ENCODE measurements at places on chromosomes 4 and X.

DNA sequence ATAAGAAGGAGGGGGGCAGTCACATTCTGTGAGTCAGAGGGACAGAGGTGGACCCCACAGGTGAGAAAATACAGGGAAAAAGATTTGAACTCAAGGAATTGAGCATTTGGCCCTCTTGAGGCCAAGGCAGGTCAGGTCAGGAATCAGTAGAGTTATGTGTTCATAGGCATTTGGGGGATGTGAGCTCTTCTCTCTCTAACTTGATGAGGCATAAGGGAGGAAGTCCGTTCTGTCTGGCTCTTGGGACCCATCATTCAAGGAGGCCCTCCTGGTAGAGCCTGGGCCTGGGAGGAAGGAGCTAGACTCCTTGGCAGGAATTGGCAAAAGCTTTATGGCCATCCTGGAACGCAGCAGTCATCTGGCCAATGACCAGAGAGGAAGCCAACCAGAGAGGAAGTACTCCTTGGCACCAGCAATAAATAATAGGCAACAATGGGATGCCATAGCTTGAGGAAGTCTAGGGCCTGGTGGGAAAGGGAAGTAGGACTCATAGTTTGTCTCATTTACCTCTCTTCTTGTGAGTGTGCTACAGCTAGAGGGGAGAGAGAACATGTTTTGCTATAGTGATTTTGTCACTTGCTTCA, 53.0 kb downstream of the MSN start:
- no peak for DNase-seq

DNA sequence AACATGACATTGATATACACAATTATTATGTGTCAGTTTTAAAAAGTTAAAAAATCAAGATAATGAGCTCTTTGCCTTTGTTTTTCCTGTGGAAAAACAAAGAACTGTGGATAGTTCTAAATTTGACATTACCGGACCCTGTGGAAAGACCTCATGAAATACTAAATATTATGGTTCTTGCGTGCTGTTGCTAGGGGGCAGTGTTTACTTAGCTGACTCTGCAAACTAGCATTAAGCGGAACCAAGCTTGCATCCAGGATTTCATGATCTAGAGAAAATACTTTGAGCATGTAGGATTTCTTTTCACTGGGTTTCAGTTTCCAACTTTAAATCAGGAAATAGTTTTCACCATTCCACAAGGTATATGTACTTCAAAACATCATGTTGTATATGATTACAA, 33.6 kb downstream of the CLCN4 start:
- peak; percentile 83 for DNase-seq

DNA sequence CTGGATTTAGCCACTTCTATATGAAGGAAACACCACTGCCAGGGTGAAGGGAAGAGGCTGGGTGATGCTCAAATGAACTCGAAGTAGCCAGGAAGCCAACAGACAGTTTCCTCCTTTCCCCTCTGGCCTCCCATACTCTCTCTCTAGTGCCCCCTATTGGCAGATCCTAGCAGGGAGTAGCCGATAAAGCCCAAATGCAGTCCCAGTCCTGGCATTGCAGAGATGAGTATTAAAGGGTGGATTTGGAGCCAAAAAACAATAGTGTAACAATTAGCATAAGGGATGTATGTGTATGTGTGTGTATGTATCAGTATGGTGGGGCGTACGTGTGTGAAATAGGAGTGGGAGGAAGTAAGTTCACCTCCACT, 213.8 kb upstream of the LDB2 start:
- DNase-seq, result peak; percentile 18

- DNase-seq, result no peak
These were observed 2043.8 kb downstream of the ARAP2 start for GRCh38 chr4:34200535-34200934.

GRCh38 chrX:130637591-130637990, 235.8 kb downstream of the RBMX2 start:
- DNase-seq, result no peak

- DNase-seq, result no peak
These were observed 21.7 kb downstream of the STAG2 start for GRCh38 chrX:123983240-123983639.

- peak; percentile 83 for DNase-seq
These were observed 61.0 kb downstream of the HPRT1 start for GRCh38 chrX:134520860-134521390.

DNA sequence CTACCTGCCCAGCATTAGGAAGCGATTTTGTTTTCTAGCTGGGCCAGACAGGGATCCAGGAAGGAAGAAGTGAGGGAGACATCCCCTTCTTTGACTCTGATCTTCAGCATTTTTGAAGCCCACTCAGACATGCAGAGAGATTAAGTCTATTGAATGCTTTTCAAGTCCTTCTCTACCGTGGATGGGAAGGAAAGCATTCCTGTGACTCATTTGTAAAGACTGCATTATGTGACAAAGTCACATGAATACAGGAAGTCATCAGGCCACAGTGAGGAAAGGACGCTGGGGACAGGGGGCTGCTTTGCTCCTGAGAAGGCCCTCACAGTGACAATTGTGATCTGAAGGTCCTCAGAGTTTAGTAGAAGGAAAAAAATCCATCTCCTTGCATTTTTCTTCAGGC, 67.4 kb upstream of the GBA3 start:
- no peak for DNase-seq

- no peak for DNase-seq
These were observed 30.5 kb upstream of the TCEAL4 start for GRCh38 chrX:103554687-103555424.
